Activated CD4-positive, alpha-beta T cell treated with anti-CD3 and anti-CD28 coated beads, Interleukin-2, amount 10 ng/mL, durations not matched to agents 24 days and 14 days (primary cell): ENCODE measurements at places on chromosomes 13 and 19.

GRCh38 chr19:8566855-8567254 is 10.4 kb downstream of the MYO1F start:
- H3K4me3 ChIP-seq, result no peak overlapping the region
- peaks cover 2% of the 10 kb centered on the region for H3K27me3 ChIP-seq
- DNase-seq, result no peak
- peaks cover 24% of the 10 kb centered on the region for H3K36me3 ChIP-seq

DNA sequence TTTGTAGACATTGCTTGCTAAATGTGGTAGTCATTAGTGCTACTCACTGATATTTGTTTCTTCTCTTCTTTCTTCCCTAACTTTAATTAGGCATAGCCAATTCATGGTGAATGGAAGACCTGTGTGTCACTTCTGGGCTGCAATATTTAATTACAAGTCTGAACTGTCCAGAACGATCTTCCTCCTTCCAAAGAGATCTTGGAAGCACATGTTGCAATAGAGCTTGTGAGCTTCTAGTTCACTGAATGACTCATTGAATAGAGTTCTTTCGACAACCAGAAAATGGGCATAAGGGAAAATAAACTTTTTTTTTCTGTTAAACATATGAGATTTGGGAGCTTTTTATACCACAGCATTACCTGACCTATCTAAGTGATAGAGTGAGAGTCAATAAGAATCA is 1264.6 kb downstream of the PCDH9 start:
- no peak overlapping the region for H3K4me3 ChIP-seq
- H3K36me3 ChIP-seq, result no peaks in the 10 kb centered on the region
- DNase-seq, result no peak
- no peaks in the 10 kb centered on the region for H3K27me3 ChIP-seq

DNA sequence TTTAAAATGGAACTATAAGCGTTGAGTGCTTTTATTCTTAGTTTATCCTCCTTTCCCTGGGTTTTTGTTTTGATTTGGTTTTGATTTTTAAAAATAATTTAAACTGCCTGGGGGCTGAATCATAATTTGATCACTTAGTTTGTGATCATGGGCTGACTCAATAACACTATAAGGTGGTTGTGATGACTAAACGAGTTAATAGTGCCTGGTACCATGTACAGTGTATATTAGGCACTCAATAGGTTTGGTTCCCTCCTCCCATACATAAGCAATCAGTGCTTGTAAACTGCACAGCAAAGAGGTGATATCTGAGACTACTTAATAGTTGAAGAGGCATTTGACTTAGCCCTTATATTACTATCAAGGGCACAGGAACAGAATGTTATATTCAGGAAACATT is 200.9 kb upstream of the RFC3 start:
- H3K4me1 ChIP-seq, result peaks cover 23% of the 10 kb centered on the region
- DNase-seq, result no peak
- no peaks in the 10 kb centered on the region for H3K27me3 ChIP-seq
- no peak overlapping the region for H3K27ac ChIP-seq
- no peaks in the 10 kb centered on the region for H3K36me3 ChIP-seq
- no peak overlapping the region for H3K4me3 ChIP-seq

GRCh38 chr13:98265692-98266551 is 88.9 kb upstream of the RNF113B start:
- no peaks in the 10 kb centered on the region for H3K27me3 ChIP-seq
- no peaks in the 10 kb centered on the region for H3K4me1 ChIP-seq
- DNase-seq, result no peak
- H3K4me3 ChIP-seq, result no peak overlapping the region

- no peaks in the 10 kb centered on the region for H3K4me1 ChIP-seq
- no peak for DNase-seq
- H3K27ac ChIP-seq, result no peak overlapping the region
- no peak overlapping the region for H3K4me3 ChIP-seq
- H3K27me3 ChIP-seq, result no peaks in the 10 kb centered on the region
Measured at GRCh38 chr13:71610876-71611275, 256.1 kb downstream of the DACH1 start.

- H3K27ac ChIP-seq, result no peak overlapping the region
- H3K4me3 ChIP-seq, result no peak overlapping the region
- H3K27me3 ChIP-seq, result no peaks in the 10 kb centered on the region
- no peaks in the 10 kb centered on the region for H3K4me1 ChIP-seq
- H3K36me3 ChIP-seq, result peaks cover 83% of the 10 kb centered on the region
Measured at GRCh38 chr19:57212109-57212508, 18.7 kb upstream of the AURKC start.

DNA sequence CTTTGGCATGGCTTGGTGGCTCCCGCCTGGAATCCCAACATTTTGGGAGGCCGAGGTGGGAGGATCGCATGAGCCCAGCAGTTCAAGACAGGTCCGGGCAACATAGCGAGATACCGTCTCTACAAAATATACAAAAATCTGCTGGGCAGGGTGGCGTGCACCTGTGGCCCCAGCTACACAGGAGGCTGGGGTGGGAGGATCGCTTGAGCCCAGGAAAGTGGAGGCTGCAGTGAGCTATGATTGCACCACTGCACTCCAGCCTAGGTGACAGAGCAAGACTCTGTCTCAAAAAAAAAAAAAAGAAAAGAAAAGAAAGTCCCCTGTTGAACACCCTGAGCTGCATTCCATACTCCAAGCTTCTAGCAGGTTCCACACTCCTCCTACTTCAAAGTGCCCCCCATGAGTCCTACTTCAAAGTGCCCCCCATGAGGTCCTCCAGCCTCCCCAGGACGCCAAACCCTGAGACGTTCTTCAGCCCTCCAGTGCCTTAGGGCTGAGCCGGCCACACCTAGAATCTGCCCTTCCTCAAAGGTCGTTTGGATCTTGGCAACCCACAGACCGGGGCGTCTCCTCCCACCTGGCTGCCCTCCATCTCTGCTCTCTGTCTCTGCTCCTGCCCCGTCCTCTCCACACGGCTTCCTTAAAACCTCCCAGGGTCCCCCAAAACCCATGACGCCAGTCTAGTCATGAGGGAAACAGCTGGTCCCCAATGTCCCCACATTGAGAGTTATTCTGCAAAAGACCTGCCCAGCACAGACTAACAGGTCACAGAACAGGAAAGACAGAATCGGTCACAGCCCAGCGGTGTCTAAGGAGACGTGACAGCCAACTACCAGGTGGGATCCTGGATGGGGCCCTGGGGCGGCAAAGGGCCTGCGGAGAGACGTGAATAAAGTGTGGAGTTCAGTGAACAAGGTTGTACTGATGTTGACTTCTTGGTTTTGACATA is 4.8 kb downstream of the TJP3 start:
- peaks cover 10% of the 10 kb centered on the region for H3K27me3 ChIP-seq
- H3K36me3 ChIP-seq, result no peaks in the 10 kb centered on the region
- peaks cover 3% of the 10 kb centered on the region for H3K4me1 ChIP-seq
- no peak overlapping the region for H3K27ac ChIP-seq

DNA sequence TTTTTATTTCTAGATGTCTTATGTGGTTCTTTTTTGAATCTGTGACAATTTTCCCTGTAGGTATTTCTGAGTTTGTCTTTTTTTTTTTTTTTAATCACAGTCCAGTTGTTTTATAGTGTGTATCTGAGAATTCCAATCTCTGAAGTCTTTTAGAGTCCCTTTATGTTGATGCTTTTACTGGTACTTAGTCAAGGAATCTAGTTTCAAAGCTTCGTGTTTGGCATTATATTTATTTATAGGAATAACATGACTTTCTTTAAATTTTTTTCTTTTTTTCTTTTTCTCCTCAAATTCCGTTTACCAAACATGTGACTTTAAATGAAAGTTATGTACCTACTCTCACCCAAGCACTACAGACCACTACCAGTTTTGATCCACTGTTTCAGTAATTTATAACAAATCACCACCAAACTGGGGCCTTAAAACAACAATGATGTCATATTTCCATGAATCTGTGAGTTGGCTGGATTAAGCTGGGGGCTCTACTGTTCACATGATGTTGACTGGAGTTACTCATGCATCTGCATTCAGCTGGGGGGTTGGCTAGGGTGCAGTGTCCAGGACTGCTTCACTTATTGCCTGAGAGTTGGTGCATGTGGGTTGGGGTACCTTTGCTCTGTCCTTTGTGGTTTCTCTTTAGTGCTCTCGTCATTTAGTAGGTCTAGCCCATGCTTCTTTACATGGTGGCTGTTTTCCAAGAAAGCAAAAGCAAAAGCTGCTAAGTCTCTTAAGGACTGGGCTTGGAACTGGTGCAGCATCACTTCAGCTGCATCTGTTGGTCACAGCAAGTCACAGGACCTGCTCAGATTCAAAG is 22.3 kb downstream of the KCTD4 start:
- no peak overlapping the region for H3K4me3 ChIP-seq
- peak; percentile 65 for DNase-seq
- no peak overlapping the region for H3K27ac ChIP-seq
- H3K27me3 ChIP-seq, result no peaks in the 10 kb centered on the region
- H3K4me1 ChIP-seq, result peaks cover 17% of the 10 kb centered on the region

GRCh38 chr13:32737111-32737571 is 150.9 kb downstream of the PDS5B start:
- H3K27ac ChIP-seq, result peak overlapping the region; percentile 81
- H3K4me1 ChIP-seq, result peaks cover 31% of the 10 kb centered on the region
- H3K27me3 ChIP-seq, result no peaks in the 10 kb centered on the region

DNA sequence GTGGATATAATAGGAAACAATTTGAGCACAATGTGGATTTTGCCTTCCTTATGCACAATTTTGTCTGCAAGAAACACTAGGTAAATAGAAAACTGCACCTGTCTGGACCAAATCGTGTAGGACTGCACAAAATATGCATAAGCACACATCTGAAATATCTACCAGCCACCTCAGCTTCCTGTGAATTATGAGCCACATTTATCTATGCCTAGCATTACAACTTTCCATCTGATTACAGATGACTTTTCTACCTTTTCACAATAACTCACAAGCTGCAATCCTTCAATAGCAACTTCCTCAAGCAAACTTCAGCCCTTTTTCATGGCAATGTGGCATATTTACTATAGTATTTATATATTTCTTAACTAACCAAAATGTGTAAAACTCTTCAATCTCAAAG is 5.7 kb upstream of the RFX2 start:
- peaks cover 8% of the 10 kb centered on the region for H3K27me3 ChIP-seq
- no peak overlapping the region for H3K4me3 ChIP-seq
- no peak for DNase-seq
- no peak overlapping the region for H3K27ac ChIP-seq
- peaks cover 5% of the 10 kb centered on the region for H3K4me1 ChIP-seq
- H3K36me3 ChIP-seq, result no peaks in the 10 kb centered on the region

DNA sequence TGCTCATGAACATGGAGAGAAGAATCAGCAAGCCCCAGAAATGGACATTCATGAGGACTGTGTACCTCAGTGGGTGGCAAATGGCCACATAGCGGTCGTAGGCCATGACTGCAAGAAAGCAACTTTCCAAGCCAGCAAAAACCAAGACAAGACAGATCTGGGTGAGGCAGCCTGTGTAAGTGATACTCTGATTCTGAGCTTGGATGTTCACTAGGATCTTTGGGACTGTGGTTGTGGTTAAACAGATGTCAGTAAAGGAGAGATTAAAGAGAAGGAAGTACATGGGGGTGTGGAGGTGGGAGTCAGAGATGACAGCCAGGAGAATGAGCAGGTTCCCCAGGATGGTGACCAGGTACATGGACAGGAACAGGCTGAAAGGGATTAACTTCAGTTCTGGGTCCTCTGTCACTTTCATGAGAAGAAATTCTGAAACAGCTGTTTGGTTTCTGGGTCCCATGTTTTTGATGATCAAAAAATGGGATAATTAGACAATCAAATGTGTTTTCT is at the start of gene OR7G1:
TSS of gene OR7G1 (minus strand) at position 457 of the 507 bp plus-strand sequence. CDS start at position 457, 0 bp downstream.
- no peaks in the 10 kb centered on the region for H3K4me1 ChIP-seq
- DNase-seq, result no peak
- no peak within 1 kb of the TSS for H3K4me3 ChIP-seq
- H3K27me3 ChIP-seq, result no peaks in the 10 kb centered on the region

GRCh38 chr13:98325724-98326123 is 148.7 kb upstream of the RNF113B start:
- H3K4me1 ChIP-seq, result no peaks in the 10 kb centered on the region
- no peak overlapping the region for H3K4me3 ChIP-seq
- DNase-seq, result no peak
- H3K36me3 ChIP-seq, result no peaks in the 10 kb centered on the region

GRCh38 chr19:1445932-1446712 is 3.8 kb upstream of the APC2 start:
- peaks cover 8% of the 10 kb centered on the region for H3K4me1 ChIP-seq
- H3K27ac ChIP-seq, result no peak overlapping the region
- peaks cover 17% of the 10 kb centered on the region for H3K36me3 ChIP-seq
- H3K27me3 ChIP-seq, result peaks cover 33% of the 10 kb centered on the region
- DNase-seq, result no peak

- H3K4me1 ChIP-seq, result peaks cover 19% of the 10 kb centered on the region
- H3K36me3 ChIP-seq, result no peaks in the 10 kb centered on the region
- no peak for DNase-seq
- no peak overlapping the region for H3K4me3 ChIP-seq
Measured at GRCh38 chr19:2529473-2529918, 53.6 kb downstream of the GADD45B start.

- no peak overlapping the region for H3K27ac ChIP-seq
- H3K36me3 ChIP-seq, result no peaks in the 10 kb centered on the region
- no peak for DNase-seq
- H3K4me3 ChIP-seq, result no peak overlapping the region
- no peaks in the 10 kb centered on the region for H3K4me1 ChIP-seq
- no peaks in the 10 kb centered on the region for H3K27me3 ChIP-seq
Measured at GRCh38 chr13:93882086-93882651, 597.3 kb downstream of the DCT start.

- no peaks in the 10 kb centered on the region for H3K27me3 ChIP-seq
- H3K27ac ChIP-seq, result no peak overlapping the region
- no peaks in the 10 kb centered on the region for H3K4me1 ChIP-seq
- no peak overlapping the region for H3K4me3 ChIP-seq
Measured at GRCh38 chr19:44592451-44592890, 20.9 kb upstream of the IGSF23 start.

GRCh38 chr13:76213423-76213904 is 577.3 kb downstream of the LMO7 start:
- no peak overlapping the region for H3K27ac ChIP-seq
- no peak overlapping the region for H3K4me3 ChIP-seq
- DNase-seq, result no peak

DNA sequence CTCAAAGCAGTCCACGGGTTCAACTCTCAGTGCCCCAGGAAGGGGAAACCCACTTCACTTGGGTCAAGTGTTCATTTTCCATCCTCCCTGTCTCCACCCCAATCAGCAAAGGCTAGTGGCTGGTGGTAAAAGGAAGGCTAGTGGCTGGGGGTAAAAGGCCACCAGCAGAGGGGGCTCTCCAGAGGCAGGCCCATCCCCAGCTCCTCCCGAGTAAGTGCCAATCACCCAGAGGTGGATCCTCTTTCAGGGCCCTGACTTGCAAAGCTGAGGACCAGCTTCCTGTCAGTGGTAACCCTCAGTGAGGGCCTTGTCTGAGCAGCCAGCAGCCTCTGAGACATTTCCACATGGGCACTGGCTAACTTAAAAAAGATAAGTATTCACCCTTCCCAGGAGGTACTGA is 22.0 kb upstream of the TPT1 start:
- no peak for DNase-seq
- peaks cover 45% of the 10 kb centered on the region for H3K4me1 ChIP-seq
- H3K4me3 ChIP-seq, result no peak overlapping the region
- H3K27ac ChIP-seq, result peak overlapping the region; percentile 41
- H3K27me3 ChIP-seq, result no peaks in the 10 kb centered on the region
- peaks cover 53% of the 10 kb centered on the region for H3K36me3 ChIP-seq

DNA sequence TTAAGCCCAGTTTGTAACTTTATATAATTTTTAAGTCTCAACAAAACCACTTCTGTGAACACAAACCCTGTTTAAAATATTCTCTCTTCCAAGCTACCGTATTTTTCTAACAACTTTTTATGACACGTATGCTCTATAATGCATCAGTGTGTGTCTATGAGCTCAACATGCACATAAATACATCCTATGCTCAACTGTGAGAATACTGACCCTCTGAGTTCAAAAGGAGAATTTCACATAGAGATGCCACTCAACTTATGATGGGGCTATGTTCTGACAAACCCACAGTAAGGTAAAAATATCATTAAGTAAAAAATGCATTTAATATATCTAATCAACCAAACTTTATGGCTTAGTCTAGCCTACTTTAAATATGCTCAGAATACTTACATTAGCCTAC is 1139.7 kb upstream of the SPRY2 start:
- no peaks in the 10 kb centered on the region for H3K27me3 ChIP-seq
- no peak overlapping the region for H3K4me3 ChIP-seq
- H3K36me3 ChIP-seq, result no peaks in the 10 kb centered on the region
- no peak for DNase-seq
